ENCODE measurements at places on chromosomes 6 and 20.

GRCh38 chr6:11798096-11798495 is 19.5 kb upstream of the ADTRP start:
- peak; percentile 65 for DNase-seq

GRCh38 chr6:159929819-159930218 is 39.0 kb downstream of the MAS1 start:
- no peak for DNase-seq

DNA sequence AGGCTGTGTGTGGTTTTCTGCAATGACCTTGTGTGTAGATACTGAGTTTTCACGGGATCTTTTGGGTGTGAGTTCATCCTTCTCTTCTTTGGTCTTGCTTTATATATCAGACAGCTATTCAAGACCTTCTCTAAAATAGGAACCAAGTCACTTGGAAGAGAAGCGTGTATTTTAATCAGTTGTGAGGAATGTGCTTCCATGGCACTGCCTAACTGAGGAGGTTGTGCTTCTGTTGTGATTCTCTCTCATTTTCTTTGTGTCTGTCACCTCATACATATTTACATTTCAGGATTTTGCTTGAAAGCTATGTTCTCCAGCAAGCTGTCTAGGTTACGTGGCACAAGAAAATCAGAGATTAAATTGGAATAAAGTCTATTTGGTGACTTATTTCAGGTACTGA is 428.7 kb downstream of the QKI start:
- no peak for DNase-seq

GRCh38 chr6:25253351-25253750 is 25.8 kb upstream of the CARMIL1 start:
- no peak for DNase-seq

DNA sequence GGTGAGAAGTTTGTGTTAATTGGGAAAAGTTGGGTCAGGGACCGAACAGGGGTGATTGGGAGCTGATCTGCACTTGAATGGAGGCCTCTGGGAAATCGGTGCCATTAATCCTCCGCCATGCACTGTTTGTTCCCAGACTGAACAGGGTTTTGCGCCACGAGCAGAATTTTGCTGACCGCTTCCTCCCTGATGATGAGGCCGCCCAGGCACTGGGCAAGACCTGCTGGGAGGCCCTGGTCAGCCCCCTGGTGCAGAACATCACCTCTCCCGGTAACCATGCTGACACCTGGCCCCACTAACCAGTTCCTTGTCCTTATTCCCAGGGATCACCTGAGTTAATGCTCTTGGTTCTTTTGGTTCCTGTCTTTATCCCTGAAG is 21.7 kb downstream of the CUL9 start:
- DNase-seq = no peak

DNA sequence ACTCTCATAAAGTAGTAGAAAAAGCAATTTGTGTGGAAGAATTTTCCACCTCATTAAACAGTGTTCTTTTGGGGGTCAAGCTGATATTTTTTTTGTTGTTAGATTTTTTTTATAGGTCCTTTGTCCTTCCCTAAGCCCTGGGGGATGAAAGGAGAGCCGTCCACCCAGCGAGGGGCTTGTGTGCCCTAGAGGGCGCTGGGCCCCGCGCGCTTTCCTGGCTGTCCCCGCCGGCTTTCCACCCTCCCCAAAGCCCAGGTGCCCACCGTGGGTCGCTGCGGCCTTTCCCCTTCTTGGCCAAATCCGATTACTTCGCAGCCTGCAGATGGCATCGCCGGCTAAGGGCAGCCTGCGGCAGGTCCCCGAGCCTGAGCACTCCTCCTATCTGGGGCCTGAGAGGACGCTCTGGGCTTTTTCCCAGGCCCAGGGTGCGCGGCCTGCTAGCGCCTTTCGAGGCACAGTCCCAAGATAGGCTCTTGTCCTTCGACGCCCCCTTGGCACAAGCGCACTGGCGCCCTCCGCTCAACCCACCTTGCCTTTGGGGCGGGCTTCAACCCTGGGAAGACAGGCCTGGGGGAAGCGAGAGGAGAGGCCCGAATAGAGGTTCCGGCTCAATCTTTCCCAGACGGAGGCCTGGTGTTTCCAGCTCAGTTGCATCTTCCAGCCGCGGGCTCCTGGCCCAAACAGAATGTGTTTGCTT is 33.6 kb downstream of the TFAP2A start:
- no peak for DNase-seq

DNA sequence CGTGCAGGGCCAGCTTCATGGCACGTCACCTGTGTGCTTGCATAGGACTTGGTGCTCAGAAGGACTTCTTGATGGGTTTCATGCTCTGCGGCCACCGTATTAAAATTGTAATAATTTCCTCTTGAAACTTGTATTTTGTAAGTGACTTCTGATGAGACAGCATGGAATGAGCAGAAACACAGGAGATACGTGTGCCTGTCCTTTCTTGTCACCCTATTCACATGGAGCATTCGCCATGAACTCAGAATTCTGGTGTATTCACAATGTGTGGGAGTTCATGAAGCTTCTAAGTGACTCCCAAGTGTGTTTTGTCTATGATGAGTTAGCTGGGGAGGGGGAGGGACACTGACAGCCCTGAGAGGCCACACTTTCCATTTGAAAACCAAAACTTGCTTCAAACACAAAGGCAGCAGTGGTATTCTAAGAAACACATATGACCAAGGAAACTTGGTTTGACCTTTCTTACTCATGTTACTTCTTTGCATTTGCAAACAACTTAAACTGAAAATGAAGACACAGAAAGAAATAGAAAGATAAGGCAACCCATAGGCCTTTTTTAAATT is 92.1 kb upstream of the NEDD9 start:
- no peak for DNase-seq

- DNase-seq = no peak
Observed at GRCh38 chr20:1674361-1674760, 16.8 kb upstream of the SIRPG start.

DNA sequence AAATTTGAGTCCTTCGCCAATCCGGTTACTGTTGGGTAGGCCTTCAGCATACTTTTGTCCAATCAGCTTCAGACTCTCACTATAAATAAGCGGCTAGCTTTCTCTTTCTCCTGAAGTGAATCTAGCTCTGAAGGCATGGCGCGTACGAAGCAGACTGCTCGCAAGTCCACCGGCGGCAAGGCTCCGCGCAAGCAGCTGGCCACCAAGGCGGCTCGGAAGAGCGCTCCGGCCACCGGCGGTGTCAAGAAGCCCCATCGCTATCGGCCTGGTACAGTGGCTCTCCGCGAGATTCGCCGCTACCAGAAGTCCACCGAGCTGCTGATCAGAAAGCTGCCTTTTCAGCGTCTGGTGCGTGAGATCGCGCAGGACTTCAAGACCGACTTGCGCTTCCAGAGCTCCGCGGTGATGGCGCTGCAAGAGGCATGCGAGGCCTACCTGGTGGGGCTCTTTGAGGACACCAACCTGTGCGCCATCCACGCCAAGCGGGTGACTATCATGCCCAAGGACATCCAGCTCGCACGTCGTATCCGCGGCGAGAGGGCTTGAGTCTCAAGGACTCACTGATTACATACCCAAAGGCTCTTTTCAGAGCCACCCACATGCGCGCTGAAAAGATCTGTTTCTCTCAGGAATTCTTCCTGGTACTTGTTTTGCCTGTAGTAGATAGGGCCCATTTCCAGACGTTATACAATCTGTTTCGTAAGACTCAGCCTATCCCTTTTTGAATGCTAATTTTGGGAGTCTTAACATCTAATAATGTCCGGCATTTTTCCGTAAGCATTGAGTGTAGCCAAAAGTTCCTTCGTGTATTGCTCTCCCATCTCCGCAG is 102.0 kb downstream of the OR2B2 start:
- peak; percentile 94 for DNase-seq

- no peak for DNase-seq
Observed at GRCh38 chr6:64896939-64897338, 810.1 kb downstream of the EYS start.

GRCh38 chr6:44110966-44111365 is 16.3 kb downstream of the MRPL14 start:
- no peak for DNase-seq

DNA sequence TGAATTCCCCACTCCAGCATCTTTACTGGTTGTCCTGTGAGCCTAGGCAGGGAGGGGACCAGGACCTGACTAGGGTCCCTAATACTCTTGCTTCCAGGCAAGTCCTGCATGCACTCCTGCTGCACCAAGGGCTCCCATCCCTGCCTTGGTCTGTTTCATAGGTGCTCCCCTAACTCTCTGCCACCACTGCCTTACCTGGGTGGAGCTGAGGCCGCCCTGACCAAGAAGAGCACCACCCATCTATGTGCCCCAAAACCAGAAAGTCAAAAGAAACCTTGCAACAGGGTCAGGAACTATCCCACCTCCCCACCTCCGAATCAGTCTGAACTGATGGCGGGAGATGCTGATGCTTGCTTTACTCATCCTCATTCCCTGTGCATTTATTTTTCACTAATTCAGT is 23.6 kb downstream of the HLA-G start:
- no peak for DNase-seq

DNA sequence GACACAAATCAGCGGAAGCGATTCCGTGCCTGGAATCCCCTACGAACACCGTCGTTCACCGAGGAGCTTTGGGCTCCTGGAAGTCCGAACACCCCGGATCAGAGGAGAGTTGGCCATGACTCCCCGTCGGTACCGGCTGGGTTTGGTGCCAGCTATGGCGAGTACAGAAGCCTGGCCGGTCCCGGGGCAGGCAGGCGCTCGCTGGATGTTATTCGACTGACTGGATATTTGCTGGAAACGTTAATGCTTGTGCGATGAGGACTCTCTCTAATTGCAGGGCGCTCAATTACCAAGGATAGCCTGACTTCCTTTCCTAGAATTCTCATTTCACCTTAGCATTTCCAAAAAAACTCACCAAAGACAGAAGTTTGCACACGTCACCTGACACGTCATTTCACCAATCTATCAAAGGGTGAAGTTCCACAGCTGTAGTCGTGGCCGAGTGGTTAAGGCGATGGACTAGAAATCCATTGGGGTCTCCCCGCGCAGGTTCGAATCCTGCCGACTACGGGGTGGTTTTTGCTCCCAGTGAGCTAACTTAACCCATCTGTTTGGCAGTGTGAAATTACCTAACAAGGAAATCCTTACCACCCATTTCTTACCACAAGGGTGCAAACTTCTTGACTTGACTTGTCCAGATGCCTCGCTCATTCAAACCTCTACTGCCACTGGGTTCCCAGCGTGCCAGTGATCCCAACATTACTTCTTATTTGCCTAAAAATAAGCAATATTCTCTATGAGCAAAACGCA is 22.7 kb upstream of the ZNF184 start:
- DNase-seq = peak; percentile 72

GRCh38 chr6:1609041-1609647 is 571 bp upstream of the FOXC1 start:
- DNase-seq = no peak

GRCh38 chr6:151537556-151537955 is 43.7 kb downstream of the CCDC170 start:
- DNase-seq = no peak

GRCh38 chr6:170052991-170053821 is 237.7 kb downstream of the DLL1 start:
- no peak for DNase-seq

DNA sequence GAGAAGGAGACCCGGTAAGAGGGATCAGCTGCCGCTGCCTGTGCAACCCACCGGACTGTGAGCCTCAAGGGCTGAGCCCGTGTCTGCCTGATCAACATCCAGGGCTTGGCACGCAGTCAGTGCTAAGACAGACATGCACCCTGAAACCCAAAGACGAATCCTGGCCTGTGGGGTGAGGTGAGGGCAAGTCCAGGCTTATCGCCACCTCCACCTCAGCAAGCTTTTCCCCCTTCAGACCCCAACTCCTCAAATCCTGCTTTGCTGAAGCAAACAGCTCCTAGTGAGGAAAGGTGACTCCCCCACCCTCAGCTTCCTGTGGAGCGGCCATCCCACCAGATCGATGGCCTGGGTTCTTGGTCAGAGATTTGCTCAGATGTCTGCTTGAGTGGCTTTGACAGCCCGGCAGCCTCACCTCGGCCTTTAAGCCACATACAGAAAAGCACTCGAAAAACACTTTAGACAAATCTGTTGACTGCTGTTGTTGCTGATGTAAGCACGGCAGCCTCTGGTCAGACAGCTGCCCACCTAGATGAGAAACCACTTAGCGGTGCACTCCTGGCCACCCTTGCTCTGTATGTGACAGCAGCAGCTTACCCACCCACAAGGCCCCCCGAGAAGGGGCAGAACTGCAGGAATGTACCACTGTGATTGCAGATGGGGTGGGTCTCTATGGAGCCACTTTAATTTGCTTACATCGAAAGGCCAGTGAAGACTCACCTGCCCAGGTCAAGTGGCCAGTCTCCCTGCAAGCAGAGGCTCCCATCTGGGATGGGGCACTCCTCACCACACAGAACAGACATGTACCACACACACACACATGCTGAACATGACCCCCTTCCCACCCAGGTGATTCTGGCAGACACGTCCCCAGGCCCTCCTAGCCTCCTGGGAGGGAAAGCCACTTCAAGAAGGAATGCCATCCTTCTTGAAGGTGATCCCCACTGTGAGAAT is 14.8 kb downstream of the MTCH1 start:
- no peak for DNase-seq

DNA sequence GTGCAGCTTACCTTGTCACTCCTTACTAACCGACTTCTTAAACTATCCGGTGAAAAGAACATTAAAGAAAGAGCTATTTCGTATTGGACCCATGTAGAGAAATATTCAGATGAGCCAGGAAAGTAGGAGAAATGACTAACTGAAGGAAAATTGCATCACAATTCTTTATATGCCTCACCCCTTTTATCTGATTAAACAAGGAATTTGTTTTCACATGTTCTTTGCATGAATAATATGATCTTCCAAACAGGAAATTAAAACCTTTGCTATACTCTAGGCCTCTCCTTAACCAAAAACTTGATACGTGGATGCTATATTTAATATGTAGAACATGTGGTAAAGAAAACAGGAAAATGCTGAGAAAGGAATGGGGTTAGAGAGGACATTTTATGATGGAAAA is 41.9 kb upstream of the LRRC1 start:
- no peak for DNase-seq

- DNase-seq = peak; percentile 31
Observed at GRCh38 chr20:1225783-1226654, at the start of gene RAD21L1. TSS of gene RAD21L1 (plus strand) at chr20:1226044. CDS start at chr20:1228454, 2,410 bp downstream.

GRCh38 chr6:125183391-125183790 is 29.8 kb downstream of the TPD52L1 start:
- DNase-seq = no peak

Measured in AG09319 (cell line).